ENCODE measurements at places on chromosomes 4 and X.

DNA sequence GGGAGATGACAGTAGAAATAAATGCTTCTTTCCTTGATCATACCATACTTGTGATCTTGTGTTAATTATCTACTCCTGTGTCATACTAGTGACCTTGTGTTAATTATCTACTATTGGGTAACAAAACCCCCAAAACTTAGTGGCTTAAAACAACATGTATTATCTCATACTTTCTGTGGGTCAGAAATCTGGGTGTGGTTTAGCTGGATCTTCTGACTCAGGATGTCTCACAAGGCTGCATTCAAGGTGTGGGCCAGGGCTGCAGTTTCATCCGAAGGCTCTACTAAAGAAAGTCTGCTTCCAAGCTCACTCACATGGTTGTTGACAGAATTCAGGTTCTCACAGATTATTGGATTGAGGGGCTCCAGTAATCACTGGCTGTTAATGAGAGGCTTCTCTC, 70.3 kb upstream of the NDP start:
- DNase-seq: no peak

DNA sequence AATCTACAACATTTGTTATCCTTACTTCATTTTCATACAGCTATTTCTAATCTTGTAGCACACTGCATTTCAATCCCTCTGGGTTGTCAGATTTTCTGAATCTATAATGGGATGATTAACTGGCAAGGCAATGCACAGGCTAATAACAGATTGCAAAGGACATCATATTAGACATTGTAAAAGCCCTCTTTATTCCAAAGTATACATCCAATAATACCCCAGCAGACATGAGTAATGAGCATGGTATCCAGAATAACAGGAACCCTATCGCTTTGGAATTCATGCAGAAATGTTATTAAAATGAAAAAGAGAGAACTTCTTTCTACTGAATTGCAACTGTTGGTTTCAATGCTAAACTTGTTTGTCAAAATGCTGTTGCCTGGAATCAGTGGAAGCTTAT, 122.9 kb downstream of the C4orf33 start:
- DNase-seq: no peak

- DNase-seq: no peak
Observed at GRCh38 chrX:136647677-136648360, at the start of gene CD40LG. Gene CD40LG (plus strand): TSS chrX:136648158. CDS start chrX:136648249, 91 bp downstream.

GRCh38 chr4:76997532-76997931, 48.0 kb downstream of the SEPTIN11 start:
- DNase-seq: no peak

DNA sequence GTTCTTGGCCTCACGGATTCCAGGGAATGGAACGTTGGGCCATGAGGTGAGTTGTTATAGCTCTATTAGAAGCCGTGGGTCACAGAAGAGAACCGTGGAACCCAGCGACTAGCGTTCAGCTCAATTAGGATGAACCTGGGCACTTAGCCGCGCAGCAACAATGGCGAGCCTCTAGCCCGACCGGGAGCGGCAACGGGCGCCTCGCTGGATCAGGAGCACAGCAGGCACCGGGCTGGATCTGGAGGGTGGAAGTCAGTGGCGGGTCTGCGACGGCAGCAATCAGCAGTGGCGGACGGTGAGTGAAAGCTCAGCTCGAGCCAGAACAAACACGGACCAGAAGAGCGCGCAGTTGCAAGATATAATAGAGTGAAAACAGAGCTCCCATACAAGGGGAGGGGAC, 34.2 kb downstream of the AGA start:
- DNase-seq: no peak

GRCh38 chr4:74320559-74321118, 12.4 kb downstream of the EPGN start:
- DNase-seq: no peak

- no peak for DNase-seq
Observed at GRCh38 chr4:88900432-88900831, 156.6 kb downstream of the FAM13A start.

- DNase-seq: no peak
Observed at GRCh38 chr4:7547368-7548040, 112.8 kb upstream of the PSAPL1 start.

DNA sequence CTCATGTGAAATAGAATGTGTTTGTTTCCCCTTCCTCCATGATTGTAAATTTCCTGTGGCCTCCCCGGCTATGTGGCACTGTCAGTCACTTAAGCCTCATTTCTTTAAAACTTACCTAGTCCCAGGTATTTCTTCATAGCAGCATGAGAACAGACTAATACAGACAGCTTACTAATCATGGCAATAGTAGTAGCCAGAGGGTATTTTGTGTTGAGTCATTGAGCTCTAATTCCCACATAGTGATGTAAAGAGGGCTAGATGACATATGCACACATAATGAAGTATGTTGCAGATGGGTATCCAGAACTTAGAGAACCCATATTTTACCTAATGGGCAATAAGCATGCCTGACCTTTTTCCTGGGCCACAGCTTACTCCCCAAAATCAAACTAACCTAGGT, 1197.2 kb downstream of the PCDH7 start:
- no peak for DNase-seq

DNA sequence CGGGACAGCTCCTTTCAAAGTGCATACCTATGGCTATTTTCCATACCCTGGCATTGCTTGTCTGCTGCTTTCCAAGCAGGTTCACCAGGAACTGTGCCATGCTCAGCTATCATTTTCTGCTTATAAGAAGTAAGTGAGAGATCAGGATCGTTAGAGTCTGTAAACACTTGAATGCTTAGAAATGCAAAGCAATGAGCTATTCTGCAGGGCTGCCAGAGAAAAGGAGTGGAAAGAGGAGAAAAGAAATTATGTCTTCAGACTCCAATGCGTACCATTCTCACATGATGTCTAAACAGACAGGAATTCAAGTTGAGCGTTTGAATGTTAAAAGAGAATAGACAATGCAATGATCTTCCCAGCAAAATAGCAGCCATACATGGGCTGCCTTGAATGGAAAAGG, 245.5 kb upstream of the SLC7A11 start:
- no peak for DNase-seq

DNA sequence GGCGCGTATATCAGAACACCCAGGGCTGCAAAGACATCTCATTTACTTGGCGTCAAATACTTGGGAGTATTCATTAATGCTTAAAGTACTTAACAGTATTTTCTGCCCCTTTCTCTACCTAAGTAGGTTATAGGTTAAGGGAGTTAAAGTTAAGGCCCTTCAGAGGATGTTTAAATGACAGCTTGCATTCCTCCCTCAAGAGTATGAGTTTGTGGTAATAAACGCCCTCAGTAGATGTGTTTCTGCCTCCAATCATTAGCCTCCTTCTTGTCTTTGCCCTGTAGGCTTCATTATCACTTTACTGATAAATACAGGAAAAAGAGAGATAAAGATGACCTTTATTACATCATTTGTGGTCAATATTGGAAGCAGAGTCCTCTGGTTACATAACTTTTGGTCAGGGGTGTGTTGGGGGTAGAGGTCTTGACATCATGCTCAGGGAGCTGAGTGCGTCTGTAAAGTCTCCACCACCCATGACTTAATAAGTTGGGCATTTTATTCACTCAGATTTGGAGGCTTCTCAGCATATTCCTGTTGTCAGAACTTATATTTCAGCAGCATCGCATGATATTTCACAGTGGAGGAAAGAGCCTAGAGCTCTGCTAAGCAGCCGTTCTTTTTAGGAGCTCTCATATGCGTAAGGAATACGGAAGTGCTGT, 145.9 kb downstream of the CPE start:
- no peak for DNase-seq

DNA sequence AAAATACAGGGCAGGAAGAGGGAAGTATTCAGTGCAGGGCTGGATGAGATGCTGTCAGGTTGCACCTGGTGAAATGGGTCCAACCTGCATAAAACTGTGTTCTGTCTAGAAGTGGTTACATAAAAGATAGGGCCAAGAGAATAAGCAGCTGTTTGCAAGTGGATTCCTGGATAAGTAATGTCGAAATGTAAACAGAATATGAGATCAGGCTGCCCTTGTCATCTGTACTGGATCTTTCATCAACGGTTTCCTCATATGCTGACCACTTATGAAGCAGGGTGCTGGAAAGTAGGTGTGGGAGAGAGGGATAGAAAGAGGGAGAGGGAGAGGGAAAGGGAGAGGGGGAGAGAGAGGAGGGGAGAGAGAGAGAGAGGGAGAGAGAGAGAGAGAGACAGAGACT, 349.8 kb upstream of the CPEB2 start:
- DNase-seq: no peak

- no peak for DNase-seq
Observed at GRCh38 chrX:49184294-49185281, 1.6 kb downstream of the PRICKLE3 start.

DNA sequence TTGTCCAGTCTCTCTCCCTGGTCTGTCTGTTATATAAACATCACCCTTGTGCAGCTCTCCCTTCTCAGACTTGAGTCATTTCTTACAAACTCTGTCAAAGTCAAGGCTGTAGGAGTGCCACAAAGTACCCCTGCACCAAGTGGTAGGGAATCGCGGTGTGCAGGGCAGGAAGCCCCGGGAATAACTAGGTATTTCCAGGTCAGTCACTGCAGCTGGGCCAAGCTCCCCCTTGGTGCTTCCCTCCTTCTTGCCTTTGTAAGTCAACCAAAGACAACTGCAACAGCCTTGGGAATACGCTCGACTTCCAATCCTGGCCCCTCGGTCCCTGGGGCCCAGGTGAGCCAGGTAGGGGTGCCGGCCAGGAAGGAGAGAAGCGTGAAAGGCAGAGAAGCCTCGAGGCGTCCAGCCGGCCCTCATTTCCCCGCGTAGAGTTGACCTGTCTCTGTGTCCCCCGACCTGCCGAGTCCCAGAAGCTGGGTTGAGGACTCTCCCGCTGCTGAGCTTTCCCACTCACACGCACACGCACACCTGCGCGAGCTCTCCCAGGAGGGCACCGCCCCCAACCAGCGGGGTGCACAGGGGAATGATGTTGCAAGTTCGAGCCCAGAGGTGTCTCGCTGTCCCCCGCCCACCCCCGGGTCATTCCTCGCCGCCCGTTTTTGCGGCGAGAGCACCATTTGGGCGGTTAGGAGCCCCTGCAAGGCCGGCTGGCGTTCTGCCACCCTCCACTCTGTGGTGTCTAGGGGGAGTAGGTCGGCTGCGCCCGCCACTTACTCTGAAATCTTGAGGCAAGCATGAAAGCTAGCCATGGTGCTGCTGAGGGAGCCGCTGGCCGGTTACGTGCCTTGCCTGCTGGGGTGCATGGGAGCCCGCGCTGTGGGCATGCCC, 22.8 kb upstream of the KIAA1210 start:
- no peak for DNase-seq

GRCh38 chrX:97398030-97398551, 514.4 kb downstream of the RPA4 start:
- no peak for DNase-seq

- DNase-seq: no peak
Observed at GRCh38 chr4:87489678-87490077, 39.5 kb downstream of the SPARCL1 start.

GRCh38 chr4:163395758-163396157, 52.1 kb downstream of the NPY5R start:
- no peak for DNase-seq

- DNase-seq: no peak
Observed at GRCh38 chrX:69161786-69162349, 3.4 kb downstream of the PJA1 start.

All from CD8-positive, alpha-beta memory T cell (primary cell).